GOT3 (cell line): ENCODE measurements at places on chromosomes 12 and 14.

GRCh38 chr12:87866578-87867292 is 162.5 kb downstream of the C12orf50 start:
- DNase-seq: no peak

DNA sequence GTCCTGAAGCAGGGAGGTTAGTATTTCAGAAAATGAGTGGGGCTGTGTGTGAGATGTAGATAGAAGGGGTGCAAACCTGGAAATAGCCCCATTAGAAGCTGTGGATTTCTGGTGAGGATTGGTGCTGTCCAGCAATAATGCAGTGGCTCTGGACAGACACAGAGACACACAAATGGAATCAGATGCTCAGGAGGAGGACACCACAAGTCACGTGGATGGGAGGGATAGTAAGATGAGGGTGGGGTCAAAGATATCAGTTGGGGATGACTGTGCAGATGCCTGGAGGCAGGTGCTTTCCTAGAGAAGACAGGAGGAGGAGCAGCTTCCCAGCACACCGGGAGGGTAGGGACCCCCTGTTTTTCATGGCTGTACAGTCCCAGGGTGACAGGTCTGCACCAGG is 136.5 kb downstream of the PLXNC1 start:
- no peak for DNase-seq

DNA sequence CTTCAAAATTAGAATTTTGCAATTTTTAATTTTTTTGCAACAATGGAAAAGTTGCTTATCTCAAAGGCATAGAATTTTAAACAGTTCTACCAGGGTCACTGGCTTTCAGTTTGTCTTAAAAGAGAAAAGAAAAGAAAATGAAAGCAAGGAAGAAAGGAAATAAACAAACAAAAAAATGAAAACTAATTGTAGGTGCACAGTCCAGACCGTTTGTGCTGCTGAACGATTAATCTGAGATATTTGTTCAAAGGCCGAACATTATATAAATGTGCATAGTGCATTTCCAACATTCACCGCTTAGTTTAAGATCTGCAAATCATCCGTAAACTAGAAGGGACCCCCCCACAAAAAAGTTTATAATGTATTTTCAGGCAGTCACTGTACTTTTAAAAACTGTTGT is 5.5 kb upstream of the OTX2 start:
- DNase-seq: no peak

DNA sequence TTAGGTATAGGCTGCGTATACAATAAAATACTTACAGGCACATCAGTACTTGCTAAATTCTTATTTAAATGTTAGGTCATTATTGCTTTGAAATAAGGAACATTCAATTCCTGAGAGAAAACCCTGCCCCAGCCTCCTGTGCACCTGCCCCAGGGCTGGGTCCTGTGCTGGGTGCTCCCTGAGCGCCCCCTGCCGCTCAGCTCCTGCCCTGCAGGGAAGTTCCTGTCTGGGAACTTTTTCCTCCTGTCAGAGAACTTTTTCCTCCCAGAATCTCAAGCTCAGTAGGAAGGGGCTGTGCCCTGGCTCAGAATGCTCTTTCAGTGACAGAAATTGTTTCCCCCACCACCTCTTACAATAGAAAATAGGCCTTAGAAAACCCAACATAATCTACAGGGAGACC is 751.1 kb downstream of the TMEM121 start:
- no peak for DNase-seq

DNA sequence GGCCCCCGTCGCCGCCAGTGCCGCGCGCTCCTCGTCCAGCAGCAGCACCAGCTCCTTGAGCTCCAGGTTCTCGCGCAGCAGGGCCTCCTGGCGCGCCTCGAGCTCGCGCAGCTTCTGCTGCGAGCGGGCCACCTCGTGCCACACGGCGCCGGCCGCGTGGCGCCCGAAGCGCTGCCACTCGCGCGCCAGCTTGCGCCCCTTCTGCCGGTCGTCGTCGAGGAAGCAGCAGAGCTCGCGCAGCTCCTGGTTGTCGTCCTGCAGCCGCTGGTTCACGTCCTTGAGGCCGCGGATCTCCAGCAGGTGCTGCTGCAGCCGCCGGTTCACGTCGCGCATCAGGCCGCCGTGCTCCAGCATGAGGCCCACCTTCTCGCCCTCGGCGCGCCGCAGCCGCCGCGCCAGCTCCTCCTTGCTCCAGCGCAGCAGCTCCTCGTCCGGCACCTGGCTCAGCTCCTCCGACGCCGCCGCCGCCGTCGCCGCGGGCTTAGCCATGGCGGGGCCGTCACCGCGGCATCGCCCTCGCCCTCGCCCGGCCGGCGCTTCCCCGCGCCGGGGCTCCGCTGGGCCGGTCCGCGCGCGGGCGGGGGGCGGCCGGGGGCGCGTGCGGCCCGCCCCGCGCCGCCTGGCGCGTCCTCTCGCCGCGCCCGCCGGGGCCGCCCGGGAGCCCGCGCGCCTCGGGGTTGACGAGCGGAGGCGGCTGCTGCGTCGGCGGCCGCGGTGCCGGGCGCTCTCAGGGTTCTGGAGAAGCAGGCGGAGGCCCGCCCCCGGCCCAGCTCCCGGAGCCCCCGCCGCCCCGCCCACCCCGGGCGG is at the start of gene CCDC85C:
Gene CCDC85C, minus strand, starts transcription at position 737 of the 807 bp plus-strand sequence. Its CDS starts 248 bp downstream, at position 489.
- DNase-seq: no peak

DNA sequence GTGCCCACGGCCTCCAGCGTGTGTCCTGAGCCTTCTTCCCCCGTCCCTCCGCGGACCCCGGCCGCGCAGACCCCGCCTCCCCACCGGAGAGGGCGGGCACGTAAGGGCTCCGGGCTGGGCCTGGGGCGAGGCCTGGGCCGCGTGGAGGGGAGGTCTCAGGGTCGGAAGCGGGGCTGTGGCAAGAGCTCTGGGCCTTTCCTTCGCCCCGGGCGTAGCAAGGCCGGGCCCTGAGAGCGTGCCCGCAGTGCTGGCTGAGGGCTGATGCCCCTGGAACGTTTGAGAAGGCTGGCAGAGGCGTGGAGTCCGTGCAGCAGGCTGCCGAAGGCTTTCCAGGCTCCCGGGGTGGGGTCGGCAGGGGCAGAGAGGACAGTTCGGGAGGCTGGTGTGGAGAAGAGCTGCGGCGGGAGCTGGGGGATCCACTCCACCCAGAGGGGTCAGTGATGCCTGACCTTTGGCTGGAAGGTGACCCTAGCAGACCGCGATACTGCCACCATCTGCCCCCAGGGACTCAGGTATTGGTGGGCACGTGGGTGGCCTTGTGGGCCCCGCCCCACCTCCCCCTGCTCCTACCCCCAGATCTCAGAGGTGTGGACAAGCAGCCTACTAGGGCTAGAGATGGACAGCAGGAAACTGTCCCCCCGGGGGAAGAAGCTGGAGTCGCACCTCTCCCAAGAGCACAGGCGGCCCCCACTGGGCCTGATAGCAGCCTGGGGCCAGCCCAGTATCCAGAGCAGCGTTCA is 558 bp downstream of the TEX22 start:
- no peak for DNase-seq

DNA sequence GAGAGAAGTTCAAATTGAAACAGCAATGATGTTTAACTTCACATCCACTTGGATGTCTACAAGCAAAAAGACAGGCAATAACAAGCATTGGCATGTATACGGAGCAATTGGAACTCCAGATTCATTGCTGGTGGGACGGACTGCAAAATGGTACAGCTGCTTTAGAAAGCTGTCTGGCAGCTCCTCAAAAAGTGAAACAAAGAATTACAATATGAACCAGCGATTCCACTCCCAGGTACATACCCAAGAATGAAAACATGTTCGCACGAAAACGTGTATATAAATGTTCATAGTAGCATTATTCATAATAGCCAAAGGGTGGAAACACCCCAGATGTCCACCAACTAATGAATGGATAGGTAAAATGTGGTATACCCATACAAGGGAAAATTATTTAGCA is 125.7 kb downstream of the HMGA2 start:
- no peak for DNase-seq

GRCh38 chr12:72228424-72228823 is 43.7 kb upstream of the TRHDE start:
- no peak for DNase-seq

DNA sequence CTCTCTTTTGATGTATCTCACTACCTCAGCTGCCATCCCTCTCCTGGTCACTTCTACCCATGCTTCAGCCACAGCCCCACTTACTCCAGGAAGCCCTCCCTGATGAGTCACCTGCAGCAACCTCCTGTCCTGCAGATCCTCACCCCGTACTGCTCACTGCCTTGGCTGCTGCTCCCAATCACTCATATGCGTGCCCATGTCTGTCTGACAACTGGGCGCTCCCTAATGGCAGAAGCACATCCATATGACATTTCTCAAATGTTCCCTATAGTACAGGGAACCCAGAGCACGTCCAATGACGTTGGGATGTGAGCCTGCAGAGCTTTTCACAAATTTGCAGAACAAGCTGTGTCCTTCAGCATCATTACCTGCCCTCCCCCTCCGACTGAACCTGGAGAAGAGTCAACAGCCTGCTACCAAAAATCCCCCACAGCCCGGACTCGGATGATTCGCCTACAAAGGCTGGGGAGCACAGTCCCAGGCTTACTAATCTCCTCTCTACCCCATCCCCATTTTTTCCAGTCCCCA is 90.0 kb downstream of the SINHCAF start:
- DNase-seq: no peak

DNA sequence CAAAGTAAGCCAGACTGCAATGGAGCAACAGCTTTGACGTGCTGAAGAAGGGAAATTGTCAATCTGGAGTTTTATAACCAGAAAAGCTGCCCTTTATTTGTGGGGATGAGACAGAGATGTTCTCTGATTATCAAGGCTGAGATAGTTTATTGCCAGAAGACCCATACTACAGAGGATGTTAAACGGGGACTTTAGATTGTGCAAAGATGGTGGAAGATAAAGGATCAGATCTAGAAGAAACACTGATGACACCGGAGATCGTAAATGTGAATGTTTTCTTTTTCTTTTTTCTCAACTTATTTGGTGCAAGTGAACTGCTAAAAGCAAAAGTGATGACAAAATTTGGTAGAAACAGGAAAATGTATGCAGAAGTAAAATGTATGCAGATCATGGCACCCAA is 178.3 kb upstream of the PLEKHG7 start:
- DNase-seq: no peak

GRCh38 chr14:36052063-36052462 is 124.5 kb downstream of the PTCSC3 start:
- no peak for DNase-seq

GRCh38 chr12:34215213-34215892 is 193.1 kb downstream of the ALG10 start:
- DNase-seq: no peak

- DNase-seq: no peak
These were observed 12.3 kb downstream of the CRACR2A start for GRCh38 chr12:3740480-3741231.

DNA sequence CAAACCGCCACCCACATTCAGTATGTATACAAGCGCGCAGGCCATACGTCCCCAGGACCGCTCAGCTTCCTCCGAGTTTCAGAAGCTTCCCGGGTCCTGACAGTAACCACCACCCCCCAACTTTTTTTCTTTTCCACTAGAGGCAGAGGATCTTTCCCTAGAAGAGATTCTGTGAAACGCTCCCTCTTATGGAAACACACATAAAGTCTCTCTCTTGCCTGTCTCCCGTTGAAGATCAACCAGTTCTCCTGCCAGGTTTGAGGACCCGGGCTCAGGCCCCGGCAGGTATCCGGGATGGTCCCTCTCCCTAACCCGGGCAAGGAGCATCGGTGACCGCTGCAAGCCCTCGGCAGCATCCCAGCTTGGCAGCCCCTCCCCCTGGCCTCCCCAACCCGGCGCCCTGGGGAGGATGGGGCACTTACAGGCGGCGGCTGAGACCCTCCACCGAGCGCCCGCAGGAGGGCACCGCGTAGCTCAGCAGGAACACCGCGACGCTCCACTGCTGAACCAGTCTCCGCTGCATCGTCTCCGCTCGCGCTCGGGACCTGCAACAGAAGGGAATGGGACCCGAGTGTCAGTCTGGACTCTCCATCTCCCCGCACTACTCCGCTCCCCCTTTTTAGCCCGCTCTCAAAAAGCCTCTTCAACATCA is 3.4 kb downstream of the PTHLH start:
- no peak for DNase-seq

DNA sequence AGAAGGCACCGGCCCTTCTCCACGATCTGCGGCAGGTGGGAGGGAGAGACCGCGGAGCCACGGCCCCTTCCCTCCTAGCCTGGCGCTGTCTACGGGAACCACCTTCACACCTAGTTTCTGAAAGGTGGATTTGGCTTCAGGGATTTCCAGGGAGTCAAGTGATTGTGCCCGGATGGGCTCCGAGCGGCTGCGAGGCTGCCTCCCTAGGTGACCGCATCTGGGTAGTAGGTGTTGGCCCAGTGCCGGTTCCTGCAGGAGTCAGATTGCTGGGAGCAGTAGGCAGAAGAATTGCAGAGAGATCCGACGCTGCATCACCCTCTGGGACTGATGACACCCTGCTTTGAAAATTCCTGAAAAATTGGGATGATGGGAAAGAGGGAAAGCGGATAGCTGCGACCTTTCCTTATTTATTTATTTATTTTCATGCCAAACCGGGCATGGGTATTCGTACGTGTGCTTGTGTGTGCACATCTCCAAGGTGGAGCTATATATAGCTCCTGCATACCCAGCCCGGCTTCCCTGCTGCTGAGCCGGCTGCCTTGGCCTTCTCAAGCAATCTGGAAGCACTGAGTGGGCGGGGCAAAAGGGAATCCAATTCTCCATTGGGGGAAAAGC is 1.1 kb downstream of the CNTN1 start:
- no peak for DNase-seq
